ENCODE measurements at places on chromosomes 11 and 22.

DNA sequence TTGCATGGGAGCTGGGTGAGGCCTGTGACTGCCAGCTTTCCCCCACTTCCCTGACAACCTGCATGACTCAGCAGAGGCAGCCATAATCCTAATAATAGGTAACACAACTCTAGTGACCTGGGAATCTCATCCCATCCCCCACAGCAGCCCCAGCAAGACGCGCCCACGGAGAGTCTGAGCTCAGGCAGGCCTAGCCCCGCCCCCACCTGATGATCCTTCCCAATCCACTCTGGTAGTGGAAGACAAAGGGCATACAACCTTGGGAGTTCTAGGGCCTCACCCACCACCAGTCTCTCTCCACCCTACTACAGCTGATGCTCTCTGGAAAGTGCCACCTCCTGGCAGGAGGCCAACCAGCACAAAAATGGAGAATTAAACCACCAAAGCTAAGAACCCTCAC is 60.3 kb downstream of the CWF19L2 start:
- DNase-seq: no peak

DNA sequence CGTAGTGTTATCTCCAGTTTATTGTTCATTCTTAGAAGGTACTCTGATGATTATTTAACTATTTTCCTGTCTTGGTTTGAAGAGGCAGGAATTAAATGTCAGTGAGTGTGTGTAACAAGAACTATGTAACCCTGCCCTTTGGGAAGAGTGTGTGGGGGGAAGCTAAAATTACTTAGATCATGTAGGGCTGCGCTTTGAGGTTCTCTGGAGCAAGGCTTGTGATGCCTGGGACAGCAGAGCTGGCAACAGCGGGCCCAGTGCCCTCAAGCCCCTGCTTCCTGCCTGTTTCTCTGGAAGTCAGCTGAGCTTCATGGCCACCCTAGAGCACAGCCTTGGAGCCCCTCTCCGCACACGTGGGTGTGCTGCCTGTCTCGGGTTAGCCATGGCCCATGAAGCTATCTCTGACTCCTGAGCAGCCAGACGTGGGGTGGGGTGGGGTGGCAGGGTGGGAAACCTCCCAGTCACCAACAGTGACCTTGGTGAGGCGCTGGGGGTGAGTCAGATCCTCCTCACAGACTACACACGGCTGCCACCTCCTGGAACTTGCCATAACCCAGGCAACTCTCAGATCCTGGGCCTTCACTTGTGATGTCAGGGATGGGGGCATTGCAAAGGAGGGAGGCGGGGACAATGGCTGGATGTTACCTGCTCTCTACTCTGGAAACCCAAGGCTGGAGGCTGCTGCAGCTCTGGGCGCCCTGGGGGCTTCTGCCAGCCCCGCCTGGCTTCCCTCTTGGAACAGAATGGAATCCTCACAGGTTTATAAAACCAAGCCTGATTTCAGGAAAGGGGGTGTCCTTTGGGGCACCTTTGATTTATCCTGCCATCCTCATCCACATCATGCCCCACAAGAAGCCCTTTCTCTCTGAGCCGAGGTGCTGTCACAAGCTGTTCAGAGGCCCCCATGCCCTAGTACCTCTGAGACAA is 88.6 kb downstream of the SNX19 start:
- peak; percentile 54 for DNase-seq

- DNase-seq: peak; percentile 64
Measured at GRCh38 chr11:16902182-16902581, 112.0 kb downstream of the PLEKHA7 start.

DNA sequence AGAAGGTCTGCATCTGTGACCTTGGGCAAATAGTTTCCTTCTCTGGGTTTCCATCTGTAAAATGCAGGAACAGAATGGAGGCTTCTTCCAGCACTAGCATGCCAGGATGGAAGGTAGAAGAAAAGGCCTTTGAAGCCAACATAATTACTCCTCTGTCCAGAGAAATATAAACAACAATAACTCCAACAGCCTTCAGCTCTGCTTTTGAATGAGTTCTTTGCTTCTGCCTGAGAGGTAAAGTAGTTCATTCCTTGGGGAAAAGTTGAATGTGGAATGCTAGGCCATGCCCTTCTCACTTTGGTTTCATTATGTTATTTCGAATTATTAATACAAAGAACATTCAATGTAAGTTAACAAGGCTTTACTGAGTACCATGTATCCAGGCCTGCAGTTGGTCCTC is 61.2 kb upstream of the BLID start:
- no peak for DNase-seq

GRCh38 chr11:2992997-2993325 is 832 bp upstream of the NAP1L4 start:
- peak; percentile 44 for DNase-seq

DNA sequence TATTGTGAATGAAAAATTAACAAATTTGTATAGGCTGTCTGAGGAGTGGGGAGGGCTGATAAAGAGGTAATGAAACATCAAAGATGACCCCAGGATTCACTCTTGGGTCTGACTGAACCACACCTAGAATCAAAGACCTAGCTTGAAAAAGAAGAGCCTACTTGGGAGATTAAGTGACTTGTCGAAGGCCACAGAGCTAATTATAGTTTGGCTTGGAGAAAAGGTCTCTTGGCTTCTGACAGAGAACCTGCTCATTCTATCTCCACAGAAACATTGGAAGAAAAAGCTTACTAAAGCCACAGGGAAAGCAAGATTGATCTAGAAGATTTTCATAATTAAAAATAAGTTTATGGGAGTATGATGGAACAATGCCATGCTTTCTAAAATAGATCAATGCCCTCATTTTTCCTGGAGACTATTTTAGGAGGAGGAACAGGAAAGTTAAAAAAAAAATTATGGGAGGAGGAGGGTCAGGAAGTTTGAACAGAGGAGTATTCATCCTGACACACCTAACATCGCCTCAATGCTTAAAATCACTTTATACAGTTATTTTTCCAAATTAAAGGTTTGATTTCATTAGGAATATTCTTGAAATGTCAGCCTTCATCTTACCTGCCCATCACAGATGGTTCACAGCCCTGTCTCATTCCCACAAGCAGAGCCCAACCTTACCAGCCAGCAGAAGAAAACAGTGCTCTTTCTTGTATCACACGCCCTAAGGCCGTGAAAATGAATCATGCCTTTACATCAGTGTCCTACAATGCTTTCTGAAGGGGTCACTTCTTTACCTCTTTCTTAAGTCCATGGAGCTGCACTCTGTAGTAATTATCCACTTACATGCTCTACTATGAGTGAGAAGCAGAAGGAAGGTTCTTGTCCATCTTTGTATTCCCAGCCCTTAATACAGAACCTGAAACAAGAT is 231.1 kb upstream of the MPPED2 start:
- no peak for DNase-seq

DNA sequence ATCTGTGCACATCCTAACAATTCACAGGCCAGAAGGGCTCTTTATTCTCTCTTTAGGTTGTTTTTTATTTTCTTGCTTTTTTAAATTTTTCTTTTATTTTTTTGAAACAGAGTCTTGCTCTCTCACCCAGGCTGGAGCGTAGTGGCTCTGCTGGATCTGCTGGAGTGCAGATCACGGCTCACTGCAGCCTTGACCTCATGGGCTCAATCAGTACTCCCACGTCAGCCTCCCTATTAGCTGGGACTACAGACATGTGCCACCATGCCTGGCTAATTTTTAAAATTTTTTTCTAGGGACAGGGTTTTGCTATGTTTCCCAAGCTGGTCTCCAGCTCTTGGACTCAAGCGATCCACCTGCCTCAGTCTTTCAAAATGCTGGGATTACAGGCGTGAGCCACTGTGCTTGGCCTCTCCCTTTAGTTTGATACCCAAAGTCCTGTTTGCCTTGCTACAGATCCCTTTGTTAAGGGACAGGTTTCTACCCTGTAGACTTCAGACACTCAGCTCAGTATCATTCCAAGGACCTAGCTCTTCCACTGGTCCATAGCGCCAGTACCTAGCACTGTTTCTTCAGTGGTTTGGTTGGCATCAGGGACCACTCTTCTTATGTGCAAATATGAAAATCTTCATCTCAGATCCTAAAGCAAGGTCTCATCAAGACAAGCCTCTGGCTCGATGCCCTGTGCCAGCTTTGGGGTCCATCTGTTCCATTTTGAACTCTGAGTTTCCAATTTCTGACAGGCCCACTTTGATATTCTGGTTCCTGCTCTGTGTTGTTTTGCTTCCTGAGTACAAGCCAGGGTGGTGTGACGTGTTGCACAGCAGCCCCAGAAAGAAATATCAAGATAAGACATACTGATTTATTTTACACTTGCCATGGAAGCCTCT is 211.7 kb downstream of the FAT3 start:
- DNase-seq: no peak

DNA sequence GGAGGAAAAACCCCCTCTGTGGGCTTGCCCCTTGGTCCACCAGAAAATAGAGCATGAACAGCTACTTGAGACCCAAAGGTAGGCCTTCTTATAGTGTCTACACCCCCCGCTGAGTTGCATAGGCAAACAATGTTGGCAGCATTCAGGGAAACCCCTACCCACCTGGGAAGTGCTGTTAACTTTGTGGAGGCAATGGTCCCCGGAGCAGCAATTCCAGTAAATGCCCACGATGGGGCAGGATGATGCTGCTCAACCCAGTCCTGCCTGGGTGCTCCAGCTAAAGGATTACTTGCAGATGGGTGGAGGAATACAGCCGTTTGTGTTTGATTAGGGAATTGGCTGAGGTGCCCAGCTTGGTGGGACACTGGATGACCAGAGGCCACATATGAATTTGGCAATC is 381.3 kb upstream of the ANO5 start:
- no peak for DNase-seq

- DNase-seq: no peak
Measured at GRCh38 chr22:46741974-46742519, 4.0 kb upstream of the CERK start.

GRCh38 chr11:67627812-67628624 is 1.7 kb downstream of the NUDT8 start:
- no peak for DNase-seq

- no peak for DNase-seq
Measured at GRCh38 chr11:47485107-47485506, 36.2 kb upstream of the RAPSN start.

DNA sequence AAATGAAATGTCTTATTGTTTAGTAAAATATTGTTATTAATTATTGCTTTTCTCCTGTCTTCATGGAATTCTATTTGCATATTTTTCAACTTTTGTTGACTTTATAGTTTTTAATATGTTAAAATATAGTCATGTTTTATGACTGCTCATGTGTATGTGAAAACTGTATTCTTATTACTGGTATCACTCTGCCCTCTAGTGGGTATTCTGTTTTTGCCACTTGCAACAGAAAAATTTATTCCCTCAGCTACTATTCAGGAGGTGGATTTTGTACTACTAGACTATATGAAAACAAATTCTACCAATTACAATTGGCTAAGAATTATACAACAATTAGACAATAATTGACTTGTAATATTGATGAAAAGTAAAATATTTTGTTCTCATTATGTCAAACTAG is 45.0 kb downstream of the OR4C6 start:
- no peak for DNase-seq

DNA sequence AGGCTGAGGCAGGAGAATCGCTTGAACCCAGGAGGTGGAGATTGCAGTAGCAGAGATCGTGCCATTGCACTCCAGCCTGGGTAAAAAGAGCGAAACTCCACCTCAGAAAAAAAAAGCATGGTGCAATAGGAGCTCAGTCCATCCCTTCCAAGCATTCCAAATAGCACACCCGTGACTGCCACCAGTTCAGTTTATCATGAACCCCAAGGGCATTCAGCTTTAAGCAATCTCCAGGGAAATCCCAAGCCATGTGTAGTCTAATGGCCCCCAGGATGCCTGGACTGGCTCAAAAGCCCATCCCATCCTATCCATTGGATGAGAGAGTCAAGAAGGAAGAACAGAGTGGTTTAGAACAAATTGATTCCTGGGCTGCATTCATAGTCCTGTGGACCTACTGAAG is 16.2 kb downstream of the MICAL3 start:
- no peak for DNase-seq

- no peak for DNase-seq
Measured at GRCh38 chr11:66426314-66426713, 5.5 kb downstream of the NPAS4 start.

DNA sequence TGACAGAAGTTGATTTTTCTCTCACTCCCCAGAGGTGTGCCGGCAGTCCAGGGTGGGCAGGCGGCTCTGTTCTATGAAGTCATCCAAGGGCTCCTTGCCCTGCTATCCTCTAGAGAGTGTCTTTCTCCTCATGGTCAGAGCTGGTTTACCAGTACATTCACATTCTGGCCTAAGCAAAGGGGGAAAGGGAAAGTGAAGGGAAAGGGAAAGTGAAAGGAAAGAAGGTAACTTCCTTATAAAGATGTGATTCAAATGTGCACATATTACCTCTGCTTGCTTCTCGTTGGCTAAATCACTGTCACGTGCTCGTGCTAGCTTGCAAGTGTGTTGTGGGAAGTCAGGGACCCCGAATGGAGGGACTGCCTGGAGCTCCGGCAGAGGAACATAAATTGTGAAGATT is 2.9 kb upstream of the HTATIP2 start:
- peak; percentile 55 for DNase-seq

DNA sequence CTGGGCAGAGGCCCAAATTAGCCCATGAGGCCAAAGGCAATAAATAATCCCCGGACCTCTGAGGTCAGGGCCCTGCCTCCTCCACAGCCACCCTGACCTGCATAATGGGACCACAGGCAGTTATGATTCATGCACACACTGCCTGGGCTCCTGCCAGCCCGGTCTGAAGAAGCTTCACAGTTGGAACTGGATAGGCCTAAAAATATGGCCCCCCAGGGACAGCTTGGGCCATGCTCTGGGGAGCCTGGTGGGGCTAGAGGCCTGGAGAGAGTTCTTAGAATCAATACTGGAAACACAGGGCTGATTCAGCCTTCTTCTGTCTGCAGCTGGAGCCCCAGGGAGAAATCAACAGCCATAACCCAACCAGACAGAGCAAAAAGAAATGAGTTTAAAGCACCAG is 112.8 kb upstream of the CADM1 start:
- no peak for DNase-seq

DNA sequence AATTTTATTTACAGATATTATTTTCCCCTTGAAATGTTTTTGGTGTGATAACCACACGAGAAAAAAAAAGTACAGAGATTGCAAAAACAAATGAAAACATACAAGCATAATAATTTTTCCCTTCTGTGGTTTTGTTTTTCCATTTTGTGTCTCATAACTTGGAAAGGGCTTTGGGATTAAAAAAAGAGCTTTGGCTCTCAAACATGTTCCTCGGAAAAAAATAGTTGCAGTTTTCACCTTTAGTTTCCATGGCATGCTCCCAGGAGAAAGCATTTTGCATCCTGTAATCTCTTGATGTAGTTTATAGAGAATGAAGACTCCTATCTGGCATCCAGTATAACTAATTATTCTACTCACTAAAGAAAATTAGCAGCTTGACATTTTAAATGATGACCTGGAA is 362.1 kb upstream of the PDGFD start:
- no peak for DNase-seq

GRCh38 chr11:21427726-21428125 is 758.3 kb downstream of the NELL1 start:
- DNase-seq: no peak

DNA sequence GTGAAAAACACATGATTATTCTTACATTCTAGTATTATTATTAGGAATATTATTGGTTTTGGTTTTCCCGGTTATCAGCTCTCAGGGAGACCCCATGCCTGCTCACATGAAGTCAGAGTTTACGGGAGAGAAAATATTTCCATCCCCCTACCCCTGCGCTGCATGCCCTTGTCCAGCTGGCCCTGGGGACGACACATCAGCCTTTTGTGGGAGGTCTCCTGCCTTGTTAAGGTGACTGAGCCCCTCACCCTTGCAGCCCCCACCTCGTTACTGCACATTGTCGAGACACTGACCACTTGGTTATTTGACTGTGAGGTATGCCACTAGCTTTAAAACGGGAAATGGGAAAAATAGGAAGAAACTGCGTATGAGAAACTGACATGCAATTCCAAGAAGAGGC is 63.0 kb downstream of the PARVG start:
- no peak for DNase-seq

All from activated CD4-positive, alpha-beta T cell treated with anti-CD3 and anti-CD28 coated beads for 36 hours (primary cell).